ENCODE measurements at places on chromosomes 11 and 22.

DNA sequence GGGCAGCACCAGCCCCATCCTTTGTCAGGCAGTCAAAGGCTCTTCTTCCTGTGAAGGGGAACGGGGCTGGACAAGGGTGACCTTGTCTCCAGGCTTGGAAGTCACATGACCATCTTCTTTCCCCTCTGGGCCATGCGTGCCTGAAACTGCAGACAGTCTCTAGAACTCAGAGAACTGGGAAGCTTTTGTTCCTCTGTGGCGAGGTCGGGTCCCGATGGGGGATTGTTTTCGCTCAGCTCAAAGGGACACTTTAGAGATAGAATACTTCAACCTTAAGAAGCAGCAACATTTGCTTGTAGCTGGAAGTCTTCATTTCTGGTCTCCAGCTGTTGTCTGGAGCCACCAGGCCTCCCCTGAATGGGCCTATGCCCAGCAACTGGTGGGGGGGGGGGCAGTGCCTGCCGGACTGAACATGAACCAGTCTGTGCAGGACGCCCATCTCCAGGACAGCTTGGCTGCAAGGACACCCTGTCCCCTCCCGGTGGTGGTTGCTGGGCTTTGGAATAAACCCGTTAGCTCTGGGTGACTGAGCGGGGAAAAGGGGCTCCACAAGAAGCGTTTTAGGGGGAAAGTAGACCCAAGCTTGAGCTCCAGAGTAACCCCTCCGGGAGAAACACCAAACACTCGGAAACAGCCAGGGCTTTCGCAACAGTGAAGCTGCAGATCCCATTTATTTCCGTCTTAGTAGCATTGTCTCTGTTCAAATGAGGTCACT, 55.7 kb upstream of the EMID1 start:
- DNase-seq = peak; percentile 55

- no peak for DNase-seq
Observed at GRCh38 chr11:35166369-35167360, 27.7 kb downstream of the CD44 start.

DNA sequence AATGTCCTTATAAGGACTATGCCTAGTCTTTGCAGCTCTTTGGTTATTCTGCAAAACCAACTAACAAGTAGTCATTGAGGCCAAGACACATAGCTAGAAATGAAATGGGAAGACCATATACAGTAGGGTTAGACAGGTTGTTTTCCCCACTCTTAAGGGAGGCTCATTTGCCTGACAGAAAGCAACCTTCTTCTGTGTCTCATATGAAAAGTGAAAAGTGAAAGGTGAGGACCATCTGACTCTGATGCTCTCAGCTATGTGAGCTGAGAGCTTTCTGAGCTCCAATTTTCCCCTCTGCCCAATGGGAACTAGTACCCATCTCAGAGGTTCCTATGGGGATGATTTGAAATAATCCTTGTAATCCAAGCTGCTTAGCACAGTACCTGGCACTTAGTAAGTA, 142.0 kb upstream of the BDNF start:
- no peak for DNase-seq

- DNase-seq = no peak
Observed at GRCh38 chr11:89203814-89204213, 26.1 kb downstream of the TYR start.

DNA sequence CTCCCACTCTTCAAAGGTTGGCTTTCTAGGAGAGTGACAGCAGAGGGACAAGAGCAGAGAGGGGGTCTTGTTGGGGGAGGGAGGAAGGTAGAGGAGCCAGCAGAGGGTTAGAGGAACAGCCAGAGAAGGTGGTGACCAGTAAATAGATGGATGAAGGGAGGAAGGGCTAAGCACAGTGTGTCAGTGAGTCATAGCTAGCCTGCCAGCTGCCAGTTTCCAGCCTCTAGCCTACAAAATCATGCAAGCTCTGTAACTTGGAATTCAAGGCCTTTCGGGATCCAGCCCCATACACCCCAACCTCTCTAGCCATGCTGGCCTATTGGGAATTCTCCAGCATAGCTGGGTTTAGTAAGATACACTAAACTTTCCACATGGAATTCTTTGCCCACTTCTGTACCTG, 147.4 kb upstream of the TEAD1 start:
- DNase-seq = no peak

DNA sequence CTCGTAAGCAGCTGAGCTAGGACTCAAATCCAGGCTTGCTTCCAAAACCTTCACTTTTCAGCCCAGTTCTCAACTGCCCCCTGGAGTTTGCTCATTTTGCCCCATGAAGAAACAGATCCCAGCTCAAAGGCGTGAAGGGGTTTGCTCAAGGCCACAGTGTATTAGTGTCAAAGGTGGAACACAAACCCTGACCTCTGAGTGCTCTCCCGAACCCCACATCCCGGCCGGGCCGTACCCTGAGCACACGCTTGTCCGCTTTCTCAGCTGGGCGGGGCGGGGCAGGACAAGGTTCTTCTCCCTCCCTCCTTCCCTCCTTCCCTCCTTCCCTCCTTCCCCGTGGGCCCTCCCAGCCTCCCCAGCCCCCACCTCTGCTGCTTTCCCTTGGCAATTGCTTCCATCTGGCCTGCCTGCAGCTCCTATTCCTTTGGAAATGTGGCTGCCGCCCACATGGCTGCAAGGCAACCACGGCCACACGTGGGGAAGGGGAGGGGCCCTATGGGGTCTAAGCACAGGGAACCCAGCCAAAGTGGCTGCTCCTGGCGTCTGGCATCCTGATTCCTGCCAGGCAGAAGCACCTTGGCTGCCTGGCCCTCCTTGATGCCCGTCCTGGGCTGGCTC, 4.1 kb downstream of the ST3GAL4 start:
- DNase-seq = peak; percentile 77

- no peak for DNase-seq
Observed at GRCh38 chr11:29312812-29313211, 704.0 kb downstream of the KCNA4 start.

DNA sequence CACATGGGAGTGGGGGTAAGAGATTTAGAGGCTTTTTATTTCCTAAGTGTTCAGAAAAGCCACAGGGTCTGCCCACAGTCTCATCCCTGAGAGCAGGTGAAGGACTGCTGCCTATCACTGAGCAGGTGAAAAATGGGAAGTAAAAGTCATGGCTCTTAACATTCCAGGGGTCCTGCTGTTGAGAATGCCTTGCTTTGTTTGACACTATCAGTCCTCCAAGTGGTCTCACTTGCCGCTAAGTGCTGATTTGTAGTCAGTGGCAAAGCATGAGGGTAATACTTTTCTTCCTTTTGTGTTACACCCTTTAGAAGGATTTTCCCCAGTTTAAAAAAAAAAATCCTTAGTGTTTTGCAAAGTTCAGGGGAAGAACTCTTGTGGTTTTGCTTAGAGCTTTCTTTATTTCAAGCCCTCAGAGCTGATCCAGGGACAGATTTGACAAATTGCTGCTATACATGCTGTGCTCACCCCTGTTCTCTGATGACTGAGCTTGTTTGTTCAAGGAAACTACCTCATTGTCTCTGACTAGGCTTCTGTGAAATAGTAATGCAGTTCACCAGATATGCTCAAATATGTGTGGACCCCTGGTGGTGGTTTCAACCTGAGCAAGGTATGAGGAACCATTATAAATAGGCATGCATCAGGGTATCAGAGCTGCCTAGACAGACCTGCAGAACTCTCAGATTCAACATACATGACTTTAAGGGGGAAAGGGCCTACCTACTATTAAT, 141.0 kb downstream of the ARHGAP42 start:
- no peak for DNase-seq

DNA sequence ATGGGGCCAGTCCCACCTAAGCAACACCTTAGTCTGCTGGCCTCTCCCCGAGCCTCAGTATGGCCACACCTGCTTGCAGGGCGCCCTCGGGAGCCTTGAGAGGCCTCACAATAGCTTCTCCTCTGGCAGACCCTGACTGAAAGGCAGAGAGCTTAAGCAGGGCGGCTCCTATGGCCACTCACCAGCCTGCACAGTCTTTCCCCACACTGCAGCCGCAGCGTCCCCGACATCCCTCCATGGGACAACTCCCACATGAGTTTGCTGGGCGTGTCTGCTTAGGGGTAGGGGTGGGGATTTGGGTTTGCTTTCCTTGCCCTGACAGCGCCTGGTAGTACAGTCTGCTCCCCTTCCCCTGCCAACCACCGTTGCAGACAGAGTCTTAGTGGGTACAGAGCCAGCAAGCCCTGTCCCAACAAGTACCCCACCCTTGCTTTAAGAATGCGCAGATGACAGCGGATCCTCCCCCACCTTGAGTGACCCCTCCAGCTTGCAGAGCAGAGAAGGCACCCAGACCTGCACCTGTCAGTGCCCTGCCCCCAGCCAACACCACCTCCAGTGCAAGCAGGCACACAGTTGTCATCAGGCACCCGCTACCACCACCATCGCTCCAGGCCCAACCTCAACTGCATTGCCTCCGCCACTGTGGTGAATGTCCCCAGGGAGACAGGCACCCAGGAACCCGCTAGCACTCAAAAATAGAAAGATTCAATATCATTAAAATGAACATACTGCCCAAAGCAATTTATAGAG, 413.8 kb upstream of the ARHGAP42 start:
- no peak for DNase-seq

DNA sequence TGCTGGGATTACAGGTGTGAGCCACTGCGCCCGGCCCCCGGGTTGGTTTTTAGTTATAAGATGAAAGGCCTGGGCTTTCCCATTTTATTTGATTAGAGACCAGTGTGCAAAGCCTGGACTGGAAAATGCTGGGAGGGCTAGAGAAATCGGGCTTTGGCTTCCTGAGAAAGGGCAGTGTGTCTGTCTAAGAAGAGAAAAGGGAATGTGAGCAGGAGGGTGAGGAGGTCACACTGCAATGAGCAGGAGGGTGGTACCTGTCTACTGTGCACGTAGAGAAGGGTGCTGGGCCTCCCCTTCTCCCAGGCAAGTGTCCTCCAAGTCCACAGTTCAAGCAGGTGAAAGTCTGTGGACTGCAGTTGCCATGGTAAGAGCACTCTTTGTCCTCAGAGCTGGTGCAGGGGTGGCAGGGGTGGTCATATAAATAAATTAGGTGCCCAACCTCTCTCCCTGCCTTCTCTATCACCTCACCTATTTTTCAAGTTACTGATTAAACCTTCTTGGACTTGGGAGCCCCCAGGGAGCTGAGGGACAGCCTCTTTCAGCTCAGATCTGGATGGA, 30.8 kb downstream of the SLC5A1 start:
- DNase-seq = no peak

DNA sequence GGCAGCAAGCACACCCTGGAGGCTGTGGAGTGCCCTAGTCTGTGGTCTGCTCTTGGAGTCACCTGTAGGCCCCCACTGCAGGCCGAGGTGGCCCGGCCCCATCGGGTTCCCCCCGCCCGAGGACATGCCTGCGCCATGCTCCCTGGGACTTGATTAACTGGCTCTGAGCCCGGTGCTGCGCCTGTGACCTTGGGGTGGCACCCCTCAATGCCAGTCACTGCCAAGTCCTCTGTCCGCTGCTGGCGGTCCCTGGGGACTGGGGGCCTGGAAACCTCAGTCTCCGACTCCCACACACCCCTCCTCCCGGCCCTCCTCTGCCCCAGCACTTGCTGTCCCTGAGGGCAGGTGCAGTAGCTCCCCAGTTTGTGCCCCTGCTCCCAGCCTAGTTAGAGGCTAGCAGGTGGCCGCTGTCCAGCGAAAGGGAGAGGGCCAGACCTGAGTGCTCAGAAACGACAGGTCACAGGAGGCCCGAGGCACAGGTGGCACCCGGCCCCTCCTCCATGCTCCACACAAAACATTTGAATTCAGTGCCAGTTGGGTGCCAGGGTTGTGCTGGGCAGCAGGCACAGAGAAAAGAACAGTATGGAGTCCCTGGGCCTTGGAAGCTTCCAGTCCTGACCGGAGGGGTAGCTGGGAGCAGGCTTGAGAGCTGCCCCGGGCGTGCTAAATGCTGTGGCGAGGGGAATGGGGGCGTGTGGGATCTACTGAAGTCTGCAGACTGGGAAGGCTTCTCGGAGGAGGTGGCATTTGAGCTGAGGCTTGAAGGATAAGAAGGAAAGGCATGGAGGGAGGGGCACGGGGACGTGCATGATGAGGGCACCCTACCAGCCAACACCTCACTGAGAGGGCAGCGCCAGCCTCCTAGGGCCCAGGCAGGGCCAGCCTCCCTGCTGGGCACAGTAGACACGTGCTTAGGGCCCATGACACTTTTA, 16.4 kb upstream of the FLRT1 start:
- no peak for DNase-seq

DNA sequence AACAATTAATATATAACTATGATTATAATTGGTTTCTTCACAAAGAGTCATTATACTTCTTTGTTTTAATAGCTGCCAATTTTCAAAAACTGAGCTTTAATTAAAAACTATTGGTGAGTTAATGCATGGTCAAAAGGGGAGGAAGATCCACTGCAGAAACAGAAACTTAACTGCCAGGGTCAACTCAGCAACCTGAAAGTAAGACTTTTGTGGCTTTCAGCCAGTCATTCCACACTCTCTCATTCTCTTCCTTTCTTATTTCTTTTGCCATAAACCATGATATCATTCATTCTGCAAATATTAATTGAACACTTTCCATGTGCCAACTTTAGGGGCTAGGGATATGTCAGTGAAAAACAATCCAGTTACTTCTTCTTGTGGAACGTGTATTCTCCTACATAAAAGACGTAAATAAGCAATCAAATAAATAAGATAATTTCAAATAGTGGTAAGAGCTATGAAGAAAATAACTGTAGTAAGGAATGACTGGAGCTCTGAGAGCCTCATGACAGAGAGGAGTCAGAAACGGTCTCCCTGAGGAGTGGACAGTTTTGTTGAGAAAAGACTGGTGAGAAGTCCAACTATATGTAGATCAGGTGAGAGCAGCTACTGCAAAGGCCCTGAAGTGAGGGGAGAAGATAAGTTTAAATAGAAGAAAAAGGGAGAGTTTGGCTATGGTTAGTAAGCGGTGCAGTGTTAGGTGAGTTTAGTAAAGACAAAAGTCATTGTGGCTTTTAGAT, 130.5 kb downstream of the GRIA4 start:
- no peak for DNase-seq

DNA sequence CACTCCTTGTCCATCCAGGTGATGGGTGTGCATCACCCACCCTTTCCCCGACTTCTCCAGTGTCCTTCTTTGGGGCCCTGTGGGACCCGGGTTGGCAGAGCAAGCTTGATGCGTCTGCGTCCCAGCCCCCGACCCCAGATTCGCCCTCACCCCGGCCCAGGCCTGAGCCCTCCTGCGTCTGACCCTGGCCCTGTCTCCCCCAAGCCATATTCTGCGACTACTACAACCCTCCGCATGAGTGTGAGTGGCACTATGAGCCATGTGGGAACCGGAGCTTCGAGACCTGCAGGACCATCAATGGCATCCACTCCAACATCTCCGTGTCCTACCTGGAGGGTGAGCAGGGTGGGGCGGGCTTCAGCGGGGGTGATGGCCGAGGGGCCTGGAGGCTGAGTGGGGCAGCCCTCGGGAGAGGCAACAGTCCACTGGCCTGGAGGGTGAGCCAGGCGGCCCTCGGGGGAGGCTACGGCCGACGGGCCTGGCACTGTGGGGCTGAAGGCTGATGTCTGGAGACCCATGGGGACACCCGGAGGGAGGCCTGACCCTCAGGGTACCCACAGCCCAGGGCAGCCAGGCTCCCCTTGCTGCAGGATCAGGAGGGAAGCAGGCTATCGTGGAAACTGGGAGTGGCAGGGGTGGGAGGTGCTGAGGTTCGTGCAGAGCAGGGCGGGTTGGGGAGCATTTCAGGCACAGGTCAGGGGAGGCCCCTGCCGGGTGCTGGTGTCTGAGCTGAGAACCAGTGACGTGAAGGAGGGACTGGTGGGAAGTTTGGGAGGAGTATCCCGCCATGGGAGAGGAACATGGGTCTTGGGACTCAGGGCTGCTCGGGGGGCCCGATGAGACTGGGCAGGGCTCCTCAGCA, 15.3 kb downstream of the MUC2 start:
- no peak for DNase-seq

GRCh38 chr11:13761250-13761649, 92.8 kb downstream of the FAR1 start:
- no peak for DNase-seq
